ENCODE measurements at places on chromosomes 1 and 21. TPM values are rescaled to one million over a fixed set of nuclear protein-coding genes. Genes with fewer than 3 reads are reported as not detected.

CD53 gene
- 18.4 TPM for total RNA-seq

UBASH3A gene
- total RNA-seq = 0.20 TPM

HAO2 gene
- total RNA-seq = 0.20 TPM

GRCh38 chr1:195530961-195531360, 1077.3 kb downstream of the KCNT2 start:
- no peak for DNase-seq

GRCh38 chr1:203462878-203463277, 12.7 kb upstream of the PRELP start:
- peak; percentile 46 for DNase-seq

DNA sequence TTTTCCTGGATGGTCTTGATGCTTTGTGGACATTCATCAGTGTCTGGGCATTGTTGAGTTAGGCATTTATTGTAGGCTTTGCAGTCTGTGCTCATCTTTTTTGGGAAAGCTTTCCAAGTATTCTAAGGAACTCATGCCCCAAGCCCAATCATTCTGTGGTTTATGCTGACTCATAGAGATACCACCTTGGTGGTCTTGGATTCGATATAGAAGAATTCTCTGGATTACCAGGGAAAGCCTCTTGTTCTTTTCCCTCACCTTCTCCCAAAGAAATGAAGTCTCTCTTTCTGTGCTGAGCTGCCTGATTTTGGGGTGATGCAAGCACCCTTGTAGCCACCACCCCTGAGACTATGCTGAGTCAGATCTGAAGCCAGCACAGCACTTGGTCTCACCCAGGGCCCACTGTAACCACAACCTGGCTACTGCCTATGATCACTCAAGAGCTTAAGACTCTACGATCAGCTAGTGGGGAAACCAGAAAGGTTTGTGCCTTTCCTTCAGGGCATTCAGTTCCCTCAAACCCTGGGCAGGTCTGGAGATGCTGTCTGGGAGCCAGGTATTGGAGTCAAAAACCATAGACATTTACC, 422.6 kb downstream of the NUF2 start:
- no peak for DNase-seq

- no peak for DNase-seq
Measured at GRCh38 chr1:221457685-221458446, 284.0 kb downstream of the DUSP10 start.

DNA sequence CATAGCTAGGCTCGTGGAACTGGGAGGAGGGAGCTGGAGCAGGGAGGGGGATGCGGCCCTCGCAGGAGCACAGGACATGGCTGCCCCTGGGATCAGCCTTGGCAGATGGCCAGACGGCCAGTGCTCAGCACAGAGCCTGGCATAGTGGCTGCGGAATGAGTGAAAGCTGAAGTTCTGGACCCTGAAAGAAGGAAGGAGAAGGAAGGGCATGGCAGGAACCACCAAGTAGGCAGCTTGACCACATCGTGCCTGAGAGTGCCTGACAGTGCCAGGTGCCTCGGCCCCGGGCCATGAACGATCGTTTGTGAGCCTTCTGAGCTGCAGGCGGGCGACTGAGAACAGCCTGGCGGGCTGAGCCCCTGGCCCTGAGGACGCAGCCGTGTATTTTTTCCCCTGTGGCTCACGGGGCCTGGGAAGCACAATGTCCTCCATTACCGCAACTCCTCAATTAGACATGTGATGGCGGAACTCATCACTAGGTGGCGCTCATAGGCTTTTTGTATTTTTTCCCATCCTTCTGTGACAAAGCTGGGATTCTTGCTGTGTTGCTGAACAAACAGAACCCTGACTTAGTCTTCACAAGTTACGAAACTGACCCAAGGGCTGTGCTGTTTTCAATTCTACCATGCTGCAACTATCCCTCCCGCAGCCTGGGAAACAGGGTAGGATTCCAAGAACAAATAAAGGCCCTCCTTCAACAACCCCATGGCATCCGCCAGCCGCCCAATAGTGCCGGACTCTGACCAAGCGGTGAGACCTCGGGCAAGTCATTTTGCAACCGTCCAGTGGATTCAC, 29.9 kb upstream of the TMEM61 start:
- DNase-seq = peak; percentile 76

- no peak for DNase-seq
Measured at GRCh38 chr1:1899266-1899966, 8.5 kb upstream of the GNB1 start.

Measured in skin of body (tissue), 3 donors.